Esophagus squamous epithelium (tissue), 5 donors: ENCODE measurements at places on chromosomes 6 and 20. TPM values are rescaled to one million over a fixed set of nuclear protein-coding genes. Genes with fewer than 3 reads are reported as not detected.

Gene GPR63
- 0.66 TPM for total RNA-seq

Gene MICB
- total RNA-seq, result 2.5 TPM

Gene MDN1
- 17.2 TPM for total RNA-seq

Gene TOX2
- 3.2 TPM for total RNA-seq

DNA sequence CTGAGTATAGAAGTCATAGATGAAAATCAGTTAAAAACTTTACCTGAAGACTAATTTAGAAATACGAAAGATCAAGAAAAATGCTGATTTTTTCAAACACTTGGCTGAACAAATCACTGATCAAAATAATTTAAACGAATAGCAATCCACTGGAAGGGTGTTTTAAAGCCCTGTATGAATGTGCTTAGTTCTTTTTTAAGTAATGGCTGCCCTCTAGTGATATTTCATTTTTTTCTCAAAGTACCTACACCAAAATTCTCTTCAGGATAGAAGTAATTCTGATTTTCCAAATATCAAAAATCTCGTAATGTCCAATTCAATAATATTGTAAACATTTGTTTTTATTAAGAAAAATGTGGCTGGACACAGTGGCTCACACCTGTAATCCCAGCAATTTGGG lies 32.5 kb downstream of the AKAP7 start:
- H3K27me3 ChIP-seq, result no peaks in the 10 kb centered on the region
- H3K4me3 ChIP-seq, result no peak overlapping the region
- no peaks in the 10 kb centered on the region for H3K36me3 ChIP-seq
- H3K27ac ChIP-seq, result no peak overlapping the region
- H3K4me1 ChIP-seq, result no peaks in the 10 kb centered on the region
